ENCODE measurements at places on chromosomes 11 and 22.

GRCh38 chr11:105241136-105241535 lies 101.6 kb upstream of the CARD18 start:
- DNase-seq: no peak

GRCh38 chr11:57100638-57101331 lies 81.0 kb upstream of the LRRC55 start:
- no peak for DNase-seq

DNA sequence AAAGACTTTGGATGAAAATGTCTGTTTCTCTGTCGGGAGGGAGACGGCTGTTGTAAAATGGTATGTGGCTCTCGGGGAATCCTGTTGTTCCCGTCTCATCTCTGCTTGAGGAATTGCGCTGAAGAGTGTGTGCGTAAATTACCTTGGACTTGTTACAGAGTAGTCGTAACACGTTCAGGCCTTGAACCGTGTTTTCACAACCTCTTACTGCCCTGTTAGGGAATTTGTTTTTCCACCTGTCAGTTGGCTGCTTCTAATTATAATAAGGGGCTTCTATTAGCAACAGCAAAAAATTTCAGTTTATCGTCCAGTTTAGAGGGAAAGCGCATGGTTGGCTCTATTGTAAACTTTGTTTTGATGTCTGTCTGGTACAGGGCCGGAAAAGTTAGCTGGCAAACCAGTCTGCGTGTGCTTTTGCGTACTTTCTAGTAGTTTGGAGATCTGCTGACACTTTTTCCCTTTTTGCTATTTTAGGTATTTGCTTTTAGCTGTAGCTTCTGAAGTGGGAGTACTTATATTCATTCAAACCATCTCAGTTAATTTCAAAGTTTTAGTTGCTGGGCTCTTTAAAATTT lies 1.5 kb downstream of the HIPK3 start:
- no peak for DNase-seq

- DNase-seq: no peak
Measured at GRCh38 chr22:26570115-26570514, 19.8 kb downstream of the TPST2 start.

- no peak for DNase-seq
Measured at GRCh38 chr11:129412494-129412893, 36.8 kb downstream of the BARX2 start.

GRCh38 chr11:119752345-119752871 lies 23.4 kb upstream of the NECTIN1 start:
- no peak for DNase-seq

GRCh38 chr11:75174781-75175370 lies 24.0 kb downstream of the SLCO2B1 start:
- no peak for DNase-seq

- DNase-seq: no peak
Measured at GRCh38 chr11:69151836-69152235, 3.9 kb upstream of the SMIM38 start.

DNA sequence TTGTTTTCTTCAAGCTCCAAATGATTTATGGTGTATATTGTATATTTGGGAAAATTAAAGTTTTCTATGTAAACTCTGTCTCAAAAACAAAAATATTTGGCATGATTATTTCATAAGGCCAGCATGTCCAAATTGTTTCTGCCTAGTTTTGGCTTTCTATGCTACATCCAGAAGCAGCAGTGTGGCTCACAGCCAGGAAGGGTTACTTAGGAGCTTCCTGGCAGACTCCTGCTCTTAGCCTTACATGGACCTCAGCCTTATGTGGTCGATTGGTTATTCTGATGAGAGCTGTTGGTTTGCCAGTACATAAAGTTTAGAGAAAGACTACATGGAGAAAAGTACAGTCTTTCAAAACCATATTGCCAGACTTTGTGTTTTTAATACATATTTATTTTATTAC lies 297.7 kb upstream of the FAT3 start:
- DNase-seq: no peak

- no peak for DNase-seq
Measured at GRCh38 chr11:38392176-38392575, 1794.1 kb upstream of the RAG2 start.

DNA sequence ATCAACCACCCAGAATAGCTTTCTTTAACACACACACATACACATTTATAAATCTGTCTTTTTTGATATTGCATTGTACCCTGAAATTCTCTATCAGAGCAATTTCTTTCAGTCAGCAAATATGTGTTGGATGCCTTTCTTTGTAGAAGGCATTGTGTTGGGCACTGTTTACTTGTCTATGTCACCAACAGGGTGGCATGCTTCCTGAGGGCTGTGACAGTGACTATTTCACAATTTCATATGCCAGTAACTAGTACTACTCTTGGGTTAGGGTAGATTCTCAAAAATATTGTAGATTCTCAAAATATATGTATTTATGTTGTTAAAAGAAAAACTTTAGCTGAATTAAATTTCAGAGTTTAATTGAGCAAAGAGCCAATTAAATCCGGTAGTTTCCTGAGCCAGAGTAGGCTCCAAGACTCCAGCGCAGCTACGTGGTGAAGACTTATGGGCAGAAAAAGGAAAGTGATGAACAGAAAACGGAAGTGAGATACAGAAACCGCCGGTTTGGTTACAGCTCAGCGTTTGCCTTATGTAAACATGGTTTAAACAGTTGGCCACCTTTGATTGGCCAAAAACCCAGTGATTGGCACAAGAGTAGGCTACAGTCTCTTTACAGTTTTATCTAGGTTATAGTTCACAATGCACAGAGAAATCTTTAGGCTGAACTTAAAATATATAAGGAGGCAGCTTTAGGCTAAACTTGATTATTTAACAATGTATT lies 723.3 kb downstream of the NTM start:
- no peak for DNase-seq

DNA sequence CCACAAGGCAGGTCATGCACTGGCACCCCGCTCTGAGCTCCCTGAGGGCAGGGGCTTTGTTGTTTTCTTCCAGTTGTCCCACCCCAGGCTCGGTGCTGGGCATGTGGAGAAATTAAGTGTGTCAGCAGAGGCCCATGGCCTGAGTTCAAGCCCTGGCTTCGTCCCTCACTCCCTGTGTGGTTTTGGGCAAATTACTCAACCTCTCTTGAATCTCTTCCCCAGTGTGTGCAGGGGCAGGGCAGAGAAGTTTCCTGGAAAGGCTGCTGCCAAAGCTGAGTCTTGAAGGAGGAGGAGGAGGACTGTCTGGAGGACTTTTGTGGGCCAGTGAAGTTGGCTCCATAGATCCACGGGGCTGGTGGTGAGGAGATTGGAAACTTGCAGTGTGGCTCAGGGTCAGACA lies 138.1 kb upstream of the E2F8 start:
- DNase-seq: no peak

- no peak for DNase-seq
Measured at GRCh38 chr22:36079041-36079440, 50.4 kb upstream of the RBFOX2 start.

- DNase-seq: no peak
Measured at GRCh38 chr22:42646569-42647525, 2.3 kb downstream of the CYB5R3 start.

DNA sequence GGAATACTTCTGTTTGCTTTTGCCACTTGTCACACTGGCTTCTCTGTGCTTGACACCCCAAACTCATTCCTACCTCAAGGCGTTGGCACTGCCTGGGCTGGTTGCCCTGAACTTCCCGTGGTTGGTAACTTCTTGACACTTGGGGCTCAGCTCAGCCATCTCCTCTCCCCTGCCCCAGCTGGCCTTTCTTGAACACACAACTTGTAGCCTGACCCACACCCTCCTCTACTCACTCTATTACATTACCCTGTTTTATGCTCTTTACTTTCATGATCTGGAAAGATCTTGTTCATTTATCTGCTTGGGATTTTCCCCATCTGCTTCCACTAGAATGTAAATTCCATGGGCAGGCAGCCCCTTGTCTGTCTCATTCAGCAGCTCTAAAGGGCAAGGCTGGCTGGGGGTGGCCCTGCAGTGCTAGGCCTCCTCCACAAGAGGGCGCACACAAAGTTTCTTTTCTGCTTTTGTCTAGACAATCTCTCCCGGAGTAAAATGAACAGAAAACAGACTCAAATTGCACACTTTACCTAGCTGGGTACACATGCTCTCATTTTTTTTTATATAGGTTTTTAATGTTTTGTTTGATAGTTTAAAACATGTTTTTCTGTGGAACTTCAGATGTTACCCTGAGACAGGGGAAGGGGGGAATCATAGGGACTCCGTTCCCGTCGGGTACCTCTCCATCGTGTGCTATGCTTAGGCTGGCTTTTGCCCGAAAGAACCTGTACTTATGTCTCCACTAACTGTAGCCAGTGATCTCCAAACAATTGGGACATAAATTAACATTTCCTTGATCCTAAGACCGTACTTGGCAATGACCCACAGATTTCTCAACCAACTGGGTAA lies 16.4 kb upstream of the MRGPRX2 start:
- DNase-seq: peak; percentile 20

GRCh38 chr11:104183593-104183992 lies 19.6 kb upstream of the PDGFD start:
- DNase-seq: no peak

DNA sequence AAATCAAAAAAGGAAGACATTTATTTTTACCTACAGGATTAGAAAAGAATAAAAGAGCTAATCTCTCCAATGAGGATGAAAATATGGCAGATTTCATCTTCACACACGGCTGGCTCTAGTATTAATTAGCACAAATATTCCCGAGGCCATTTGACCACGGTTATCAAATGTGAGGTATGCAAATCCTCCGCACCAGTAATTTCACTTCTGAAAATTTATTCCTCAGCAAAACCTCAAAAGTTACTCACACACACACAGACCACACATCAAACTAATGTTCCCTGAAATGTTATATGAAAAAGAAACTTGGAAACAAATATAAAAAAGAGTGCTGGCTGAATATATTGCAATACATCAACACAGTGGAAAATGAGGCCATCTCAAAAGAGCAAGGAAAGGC lies 32.8 kb downstream of the CELSR1 start:
- no peak for DNase-seq

DNA sequence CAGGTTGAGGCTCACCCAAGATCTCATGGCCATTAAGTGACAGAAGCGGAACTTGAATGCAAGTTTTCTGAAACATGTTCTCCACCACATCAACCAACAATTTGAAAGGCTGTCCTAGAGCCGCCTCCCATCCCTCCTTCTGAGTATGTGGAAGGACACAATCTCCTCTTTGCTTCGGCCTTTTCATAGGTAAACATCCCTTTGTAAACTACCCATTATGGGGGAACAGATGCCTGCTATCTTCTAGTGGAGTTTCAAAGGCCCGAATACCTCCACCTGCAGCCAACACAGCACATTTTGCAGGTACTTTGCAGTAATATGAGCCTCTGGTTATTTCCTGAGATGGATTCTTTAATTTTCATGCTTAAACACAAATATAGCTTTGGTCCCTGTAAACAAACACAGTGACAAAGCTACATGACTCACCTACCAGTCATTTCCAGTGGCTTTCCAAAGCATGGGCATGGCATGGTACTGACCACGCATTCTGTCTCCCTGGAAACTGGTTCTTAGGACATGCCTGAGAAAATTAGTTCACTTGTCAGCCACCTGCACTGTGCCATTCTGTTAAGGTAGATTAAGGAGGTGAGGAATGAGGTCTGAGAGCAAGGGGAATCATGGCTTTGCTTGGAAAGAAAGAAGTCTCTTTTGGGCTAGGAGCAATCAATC lies 60.2 kb downstream of the EHF start:
- DNase-seq: peak; percentile 33

- DNase-seq: no peak
Measured at GRCh38 chr11:68315171-68315920, 3.0 kb downstream of the LRP5 start.

- DNase-seq: no peak
Measured at GRCh38 chr11:91257667-91258066, 967.0 kb upstream of the FAT3 start.

- no peak for DNase-seq
Measured at GRCh38 chr11:721247-721740, 15.3 kb downstream of the EPS8L2 start.

- peak; percentile 10 for DNase-seq
Measured at GRCh38 chr11:121841487-121842191, 274.4 kb downstream of the BLID start.

- DNase-seq: no peak
Measured at GRCh38 chr11:117221775-117222517, 9.9 kb downstream of the PCSK7 start.

- DNase-seq: no peak
Measured at GRCh38 chr11:100581318-100581717, 105.8 kb upstream of the ARHGAP42 start.

DNA sequence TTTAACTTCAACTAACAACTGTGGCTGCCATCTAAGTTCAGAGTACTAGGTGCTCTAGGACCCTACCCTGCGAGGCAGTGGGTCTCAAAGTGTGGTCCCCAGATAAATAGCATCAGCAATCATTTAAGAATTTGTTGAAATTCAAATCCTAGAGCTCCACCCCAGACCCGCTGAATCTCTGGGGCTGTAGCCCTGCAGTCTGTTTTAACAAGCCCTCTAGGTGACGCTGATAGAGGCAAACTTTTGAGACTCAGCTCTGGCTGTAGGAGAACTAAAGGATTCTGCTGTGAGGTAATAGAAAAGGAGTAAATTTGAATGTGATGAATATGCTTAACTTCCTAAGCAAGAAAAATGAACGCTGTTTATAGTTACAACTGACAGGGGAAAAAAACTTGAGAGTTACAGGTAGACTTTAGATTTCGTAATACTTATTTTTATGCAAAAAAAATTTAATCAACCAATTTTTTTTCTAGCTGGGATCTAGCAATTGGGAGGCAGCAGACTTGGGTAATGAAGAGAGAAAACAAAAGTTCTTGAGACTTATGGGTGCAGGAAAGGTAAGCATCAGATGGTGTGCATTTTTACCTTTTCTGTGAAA lies 5.8 kb downstream of the C11orf58 start:
- no peak for DNase-seq

- no peak for DNase-seq
Measured at GRCh38 chr11:20652150-20652806, 17.1 kb upstream of the NELL1 start.

- no peak for DNase-seq
Measured at GRCh38 chr11:16291729-16292128, 64.6 kb downstream of the SOX6 start.

DNA sequence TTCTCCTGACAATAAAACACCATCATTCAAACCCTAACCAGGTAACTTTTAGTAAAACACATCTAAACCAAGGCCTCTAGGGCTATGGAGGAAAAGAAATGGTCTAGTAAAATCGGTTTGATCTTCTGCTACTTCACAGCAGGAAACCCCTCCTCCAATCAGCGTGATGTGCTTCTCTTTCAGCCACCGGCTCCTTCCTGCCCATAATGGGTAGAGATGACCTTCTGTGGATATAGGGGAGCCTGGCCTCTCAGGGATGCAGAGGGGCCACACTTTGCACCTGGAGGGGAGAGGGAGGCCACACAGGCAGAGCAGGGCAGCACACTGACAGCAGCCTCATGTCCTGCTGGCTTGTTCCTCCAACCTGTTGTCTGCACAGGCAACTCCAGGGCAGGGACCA lies 6.9 kb downstream of the EHD1 start:
- DNase-seq: no peak

- peak; percentile 99 for DNase-seq
Measured at GRCh38 chr11:111735262-111736116, 30.7 kb downstream of the PPP2R1B start.

- no peak for DNase-seq
Measured at GRCh38 chr22:36232715-36233401, 6.5 kb downstream of the APOL2 start.

GRCh38 chr11:75474878-75475766 lies 42.1 kb upstream of the KLHL35 start:
- no peak for DNase-seq

- no peak for DNase-seq
Measured at GRCh38 chr11:81915045-81915444, 818.6 kb downstream of the FAM181B start.

Measured in amniotic stem cell (primary cell).